ENCODE measurements at places on chromosomes 11 and 22.
A peak's percentile ranks its signal among the peaks of the same experiment; 100 is the strongest.

DNA sequence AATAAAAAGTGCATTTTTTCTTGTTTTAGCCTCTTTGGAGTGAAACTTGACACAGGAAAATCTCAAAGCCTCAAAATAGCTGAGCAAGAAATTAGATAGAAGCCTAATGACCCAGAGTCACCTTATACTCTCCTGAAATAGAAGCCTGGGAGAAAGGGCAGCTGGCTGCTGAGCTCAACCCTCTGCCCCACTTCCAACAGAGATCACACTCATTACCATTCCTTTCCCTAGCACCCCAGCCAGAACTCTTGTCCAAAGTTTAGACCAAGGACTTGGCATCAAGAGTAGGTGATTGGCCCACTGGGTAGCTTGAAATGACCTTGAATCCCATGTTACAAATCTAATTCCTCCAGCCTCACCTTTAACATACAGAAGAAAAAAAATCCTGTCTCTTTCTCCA lies 62.7 kb upstream of the AMOTL1 start:
- no peak for DNase-seq

DNA sequence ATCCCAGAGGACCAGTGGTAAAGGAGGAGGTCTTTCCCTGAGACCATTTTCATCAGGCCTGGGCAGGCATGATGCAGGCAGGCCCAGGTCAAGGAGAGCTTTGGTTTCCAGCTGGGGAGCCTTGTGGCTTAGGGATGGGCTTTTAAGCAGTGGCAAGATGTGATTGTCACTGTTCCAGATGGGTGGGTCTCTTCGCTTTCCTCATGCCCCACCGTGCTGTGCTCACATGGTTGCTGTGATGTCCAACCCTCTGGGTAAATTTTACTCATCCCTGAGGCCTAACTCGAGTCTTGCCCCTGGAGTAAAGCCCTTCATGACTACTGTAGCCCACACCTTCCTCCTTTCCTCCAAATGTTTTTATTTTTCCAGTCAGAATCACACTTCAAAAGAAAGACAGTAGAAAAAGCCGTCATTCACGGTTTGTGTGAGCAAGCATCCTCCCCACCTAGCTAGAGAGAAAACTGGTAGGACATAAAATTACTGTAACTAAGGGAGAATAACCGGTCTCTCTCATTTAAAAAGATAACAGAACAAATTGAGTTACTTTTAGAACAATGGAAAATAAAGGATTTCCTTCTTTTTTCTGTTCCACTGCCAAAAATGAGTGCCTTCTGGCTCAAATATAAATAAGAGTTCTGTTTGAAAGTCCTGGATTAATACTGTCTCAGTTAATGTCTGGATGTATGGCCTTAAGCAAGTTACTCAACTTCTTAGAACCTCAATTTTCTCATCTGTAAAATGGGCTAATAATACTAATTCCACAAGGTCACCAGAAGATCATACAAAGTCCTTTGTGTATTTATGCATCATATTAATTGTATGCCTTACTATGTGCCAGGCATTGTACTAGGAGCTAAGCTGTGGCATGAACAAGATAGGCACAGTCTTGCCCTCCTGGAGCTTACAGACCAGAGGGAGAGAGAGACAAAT lies 84.9 kb downstream of the ME3 start:
- no peak for DNase-seq

GRCh38 chr11:79920480-79920879 lies 479.6 kb upstream of the TENM4 start:
- DNase-seq: no peak

DNA sequence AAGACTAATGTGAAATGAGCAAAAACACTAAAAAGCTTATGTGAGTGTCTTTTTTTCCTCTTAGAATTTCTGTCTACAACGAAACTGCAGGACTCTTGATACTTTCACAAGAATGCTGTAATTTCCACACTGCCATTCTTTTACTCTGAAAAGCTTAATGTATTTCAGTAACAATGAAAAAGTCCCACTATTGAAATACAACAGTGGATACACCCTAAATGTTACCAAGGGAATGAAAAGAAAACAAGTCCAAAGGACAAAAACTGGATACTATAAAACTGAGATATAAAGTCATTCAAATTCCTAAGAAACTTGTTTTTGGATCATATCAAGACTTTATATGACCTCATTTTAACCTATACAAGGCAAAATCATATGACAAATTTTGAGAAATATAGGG lies 77.4 kb downstream of the SOX6 start:
- no peak for DNase-seq

DNA sequence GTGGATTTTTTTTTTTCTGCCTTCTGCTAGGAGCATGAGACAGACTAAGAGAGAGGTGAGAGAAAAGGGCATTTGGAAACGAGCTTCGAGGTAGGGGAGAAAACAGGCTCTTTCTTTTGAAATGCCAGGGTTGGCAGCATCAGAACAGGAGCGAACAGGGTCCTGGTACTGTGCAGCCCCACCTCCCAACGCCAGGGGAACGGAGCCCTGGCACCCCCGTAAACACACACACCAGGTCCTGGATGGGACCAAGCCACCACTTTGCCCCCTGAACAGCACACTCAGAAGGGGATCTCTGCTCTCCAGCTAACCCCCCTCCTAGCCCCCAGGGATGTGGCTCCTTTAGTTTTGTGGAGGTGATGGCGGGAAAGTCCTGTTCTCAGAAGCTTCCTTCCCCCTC lies 127.1 kb downstream of the CTTN start:
- DNase-seq: no peak

- peak; percentile 79 for DNase-seq
These were observed 688 bp downstream of the PTS start for GRCh38 chr11:112226831-112227401.

GRCh38 chr11:44469412-44469811 lies 96.1 kb upstream of the CD82 start:
- DNase-seq: no peak

GRCh38 chr11:119861160-119861559 lies 132.2 kb upstream of the NECTIN1 start:
- DNase-seq: no peak

GRCh38 chr22:30297991-30298701 lies 8.8 kb upstream of the CASTOR1 start:
- no peak for DNase-seq

GRCh38 chr11:1883346-1884302 lies 8.1 kb downstream of the PRR33 start:
- no peak for DNase-seq

- no peak for DNase-seq
These were observed 15.4 kb upstream of the IFITM3 start for GRCh38 chr11:335779-336658.

- no peak for DNase-seq
These were observed 25.8 kb downstream of the ACAT1 start for GRCh38 chr11:108147150-108147549.

DNA sequence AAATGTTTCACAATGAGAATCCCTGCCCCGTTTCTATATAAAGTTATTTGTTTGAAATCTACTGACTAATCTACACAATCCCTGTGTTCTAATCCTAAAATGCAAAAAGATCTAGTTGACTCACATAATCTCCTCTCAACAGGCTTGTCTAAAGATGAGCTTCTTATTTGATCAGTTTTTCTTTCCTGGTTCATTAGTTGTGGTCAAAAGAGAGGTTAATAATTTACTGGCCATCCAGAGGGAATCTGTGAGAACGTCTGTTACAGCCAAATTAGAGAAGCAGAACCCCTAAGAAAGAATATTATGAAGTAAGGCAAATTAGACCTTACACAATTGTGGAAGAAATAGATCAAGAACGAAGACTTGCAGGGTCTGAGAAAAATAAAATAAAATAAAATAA lies 173.7 kb upstream of the ANO3 start:
- DNase-seq: no peak

- no peak for DNase-seq
These were observed 59.7 kb upstream of the RASSF10 start for GRCh38 chr11:12949453-12949852.

DNA sequence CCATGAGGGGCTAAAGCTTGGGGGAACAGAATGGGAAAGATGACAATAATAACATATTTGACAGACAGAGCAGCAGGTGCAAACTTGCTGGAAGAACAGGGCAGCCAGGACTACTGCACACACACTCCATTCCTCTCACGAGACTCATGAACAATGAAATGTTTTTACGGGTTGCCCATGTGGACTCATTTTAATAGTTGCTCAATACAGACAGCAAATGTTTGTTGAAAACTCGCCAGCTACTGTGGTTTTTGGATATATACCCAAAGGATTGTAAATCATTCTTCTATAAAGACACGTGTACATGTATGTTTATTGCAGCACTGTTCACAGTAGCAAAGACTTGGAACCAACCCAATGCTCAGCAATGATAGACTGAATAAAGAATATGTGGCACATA lies 10.3 kb downstream of the SYT13 start:
- no peak for DNase-seq

- no peak for DNase-seq
These were observed 184.5 kb upstream of the PITPNB start for GRCh38 chr22:28103596-28103995.

DNA sequence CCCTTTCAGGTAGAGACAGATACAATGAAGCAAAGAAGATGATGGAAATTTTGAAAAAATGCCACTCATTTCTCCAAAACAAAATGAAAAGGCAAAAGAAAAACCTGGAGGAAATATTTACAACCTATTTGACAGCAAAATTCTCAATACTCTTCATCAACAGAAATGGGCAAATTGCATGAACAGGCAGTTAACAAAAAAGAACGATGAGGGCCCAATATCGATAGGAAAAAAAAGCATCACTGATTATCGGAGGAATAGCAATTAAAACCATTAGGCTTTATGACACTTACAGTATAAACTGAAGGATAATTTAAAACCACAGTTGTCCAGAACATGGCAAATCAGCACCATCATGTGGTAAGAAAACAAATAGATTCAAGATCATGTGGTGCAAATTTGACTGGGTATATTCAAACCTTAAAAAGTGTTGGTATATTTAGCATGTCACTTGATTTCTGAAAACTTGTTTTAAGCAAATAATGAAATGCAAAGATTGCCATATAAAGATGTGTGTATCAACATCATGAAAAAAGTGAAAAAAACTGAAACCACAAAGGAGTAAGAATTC lies 222.9 kb downstream of the BRD1 start:
- DNase-seq: no peak

DNA sequence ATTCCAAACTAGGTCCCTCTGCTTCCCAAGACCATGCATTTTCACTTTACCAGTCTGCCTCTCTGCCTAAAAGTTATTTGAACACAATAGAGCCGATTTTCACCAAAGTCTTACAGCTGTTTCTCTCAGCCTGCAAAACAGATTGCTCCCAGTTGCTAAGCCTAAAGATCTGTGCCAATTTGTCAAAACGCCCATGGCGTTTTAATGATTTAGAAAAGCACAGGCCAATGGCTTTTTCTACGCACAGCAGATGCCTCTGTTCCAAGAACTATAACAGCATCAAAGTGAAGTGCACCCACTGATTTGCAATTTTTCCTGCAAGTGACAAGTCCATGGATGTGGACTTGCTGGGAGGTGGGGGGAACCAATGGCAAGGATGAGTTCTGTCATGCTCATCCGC lies 173.9 kb upstream of the SYN3 start:
- no peak for DNase-seq

DNA sequence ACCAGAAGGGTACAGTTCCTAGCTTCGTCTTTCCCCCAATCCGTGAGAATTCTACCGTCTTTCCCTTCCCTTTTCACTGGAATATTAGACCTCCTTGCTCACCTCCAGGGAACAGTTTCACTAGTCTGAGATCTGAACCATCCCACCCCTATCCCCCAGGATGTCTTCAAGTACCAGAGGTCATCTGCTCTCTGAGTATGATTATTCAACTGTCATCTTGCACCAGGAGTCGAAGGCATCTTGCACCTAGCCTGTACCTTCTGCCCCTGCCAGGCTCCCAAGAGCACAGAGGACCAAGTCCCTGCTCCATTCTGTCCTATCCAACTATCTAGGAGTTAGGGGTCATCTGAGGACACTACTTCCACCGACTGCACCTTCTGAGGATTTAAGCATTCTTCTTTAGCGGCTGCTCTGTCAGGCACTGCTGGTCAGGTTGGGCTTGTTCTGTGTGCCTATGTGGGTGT lies 804 bp downstream of the ACER3 start:
- DNase-seq: no peak

DNA sequence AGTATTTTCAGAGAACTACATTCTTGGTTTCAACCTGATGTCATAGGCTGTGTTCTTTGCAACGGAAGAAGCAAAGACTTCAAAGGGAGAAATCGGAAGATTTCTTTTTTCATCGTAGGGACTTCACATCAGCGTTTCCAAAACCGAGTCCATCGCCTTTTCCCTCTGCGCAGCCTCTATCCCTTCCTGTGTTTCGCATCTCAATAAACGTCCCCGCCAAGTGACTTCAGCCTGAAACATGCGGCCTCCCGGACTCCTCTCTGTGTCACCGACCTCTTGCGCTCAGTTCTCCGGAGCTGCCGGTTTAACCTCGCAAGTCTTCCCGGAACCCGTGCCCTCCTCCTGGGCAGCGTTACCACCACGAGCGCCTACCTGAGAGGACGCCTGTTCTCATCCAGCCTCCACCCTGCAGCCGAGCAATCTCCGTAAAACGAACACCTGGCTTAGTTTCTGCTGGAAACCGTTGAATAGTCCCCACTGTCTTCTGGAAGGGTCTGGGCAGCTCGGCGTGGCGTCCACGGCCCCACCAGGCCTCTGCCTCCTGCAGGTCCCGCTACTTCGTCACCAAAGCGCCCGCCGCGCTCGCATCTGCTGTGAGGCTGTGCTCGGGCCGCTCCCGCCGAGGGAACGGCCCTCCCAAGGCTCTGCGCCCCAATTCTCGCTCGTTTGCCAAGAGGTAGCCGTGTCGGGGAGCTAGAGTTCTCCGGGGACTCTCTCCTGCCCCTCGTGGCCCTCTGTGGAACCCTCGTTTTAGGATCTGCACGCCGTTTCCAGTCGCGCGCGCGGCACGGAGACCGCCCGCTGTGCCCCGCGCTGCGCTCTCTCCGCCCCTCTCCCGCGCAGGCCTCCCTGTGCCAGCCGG lies at the start of gene GLB1L3:
GLB1L3 (plus strand) TSS at position 846 of the 862 bp plus-strand sequence. CDS start 362 bp downstream, outside the sequence.
- DNase-seq: peak; percentile 87

DNA sequence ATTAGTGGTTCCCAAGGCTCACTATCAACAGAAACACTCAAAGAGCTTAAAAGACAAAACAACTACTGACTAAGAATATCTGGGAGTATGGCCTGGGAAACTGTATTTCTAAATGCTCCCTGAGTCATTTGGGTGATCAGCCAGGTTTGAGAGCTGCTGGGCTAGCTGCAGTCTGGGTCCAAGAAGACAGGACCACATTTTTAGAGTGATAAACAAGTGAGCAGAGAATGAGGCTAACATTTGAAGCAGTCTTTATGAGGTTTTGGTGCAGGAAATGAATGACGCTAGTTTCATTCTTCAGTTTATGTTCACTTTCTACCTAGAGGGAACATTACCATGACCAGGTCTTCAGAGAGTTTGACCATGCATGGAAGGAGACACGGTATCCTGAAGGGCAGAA lies 97.7 kb downstream of the TEAD1 start:
- DNase-seq: no peak

DNA sequence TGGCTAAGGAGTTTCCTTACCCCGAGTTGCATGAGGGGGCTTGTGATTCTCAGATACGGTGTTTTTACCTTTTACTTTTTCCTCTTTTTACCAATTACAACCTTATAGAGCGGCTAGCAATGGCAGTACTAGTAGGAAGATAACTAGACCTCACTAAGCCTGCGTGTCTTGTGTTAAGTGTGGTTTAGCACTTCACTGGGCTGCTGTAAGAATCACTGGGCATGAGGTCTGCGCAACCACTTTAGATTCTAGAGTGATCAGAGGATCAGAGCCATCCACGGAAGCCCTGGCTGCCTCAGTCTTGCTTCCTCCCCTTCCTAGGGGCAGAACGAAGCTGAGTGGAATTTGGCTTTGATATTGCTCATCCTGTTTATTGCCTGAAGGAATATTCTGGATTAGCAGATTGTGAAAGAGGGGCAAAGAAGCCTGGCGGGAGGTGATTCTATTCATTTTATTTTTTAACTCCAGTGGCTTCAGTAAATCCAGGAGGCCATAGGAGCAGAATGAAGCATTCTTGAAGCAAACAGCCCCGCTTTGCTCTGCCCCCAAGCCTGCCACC lies 88.5 kb downstream of the GRAMD1B start:
- no peak for DNase-seq
